Stimulated activated CD4-positive, alpha-beta T cell treated with anti-CD3 and anti-CD28 coated beads, Interleukin-15, amount 100 ng/mL, for 1 hour (primary cell): ENCODE measurements at places on chromosomes 16 and 17.

DNA sequence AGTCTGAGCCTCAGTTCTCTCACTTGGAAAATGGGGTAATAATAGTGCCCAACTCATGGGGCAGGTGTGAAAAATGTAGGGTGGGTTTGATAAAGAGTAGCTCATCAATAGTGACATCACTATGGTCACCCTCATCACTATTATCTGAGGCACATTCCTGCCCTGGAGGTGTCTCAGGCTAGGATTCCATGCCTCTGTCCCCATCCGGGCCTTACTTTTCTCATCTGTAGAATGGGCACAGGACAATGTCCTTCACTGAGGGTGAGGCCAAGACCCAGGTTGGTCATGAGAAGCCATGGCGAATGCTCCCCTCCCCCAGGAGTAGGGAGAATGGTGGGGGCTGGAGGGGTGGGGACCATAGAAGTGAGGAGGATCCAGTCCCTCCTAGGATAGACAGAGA, 30.5 kb downstream of the MYO15A start:
- DNase-seq = no peak

DNA sequence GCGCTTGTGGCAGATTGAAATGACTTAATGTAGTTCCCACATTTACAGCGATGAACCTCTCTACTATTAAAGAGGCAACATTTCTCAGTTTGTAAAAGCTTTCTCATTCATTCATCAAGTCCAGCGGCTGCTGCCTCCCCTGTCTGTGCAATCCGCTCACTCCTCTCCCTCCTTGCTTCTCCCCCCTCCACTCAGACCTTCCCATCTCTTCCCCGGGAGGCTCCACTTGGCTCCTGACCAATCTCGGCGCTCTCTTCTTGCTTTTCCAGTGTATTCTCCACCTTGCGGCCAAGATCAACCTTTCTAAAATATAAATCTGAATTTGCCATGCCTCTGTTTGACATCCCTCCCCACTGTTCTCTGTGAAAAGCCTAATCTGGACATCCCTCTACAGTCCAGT, 117.5 kb downstream of the ASIC2 start:
- no peak for DNase-seq

DNA sequence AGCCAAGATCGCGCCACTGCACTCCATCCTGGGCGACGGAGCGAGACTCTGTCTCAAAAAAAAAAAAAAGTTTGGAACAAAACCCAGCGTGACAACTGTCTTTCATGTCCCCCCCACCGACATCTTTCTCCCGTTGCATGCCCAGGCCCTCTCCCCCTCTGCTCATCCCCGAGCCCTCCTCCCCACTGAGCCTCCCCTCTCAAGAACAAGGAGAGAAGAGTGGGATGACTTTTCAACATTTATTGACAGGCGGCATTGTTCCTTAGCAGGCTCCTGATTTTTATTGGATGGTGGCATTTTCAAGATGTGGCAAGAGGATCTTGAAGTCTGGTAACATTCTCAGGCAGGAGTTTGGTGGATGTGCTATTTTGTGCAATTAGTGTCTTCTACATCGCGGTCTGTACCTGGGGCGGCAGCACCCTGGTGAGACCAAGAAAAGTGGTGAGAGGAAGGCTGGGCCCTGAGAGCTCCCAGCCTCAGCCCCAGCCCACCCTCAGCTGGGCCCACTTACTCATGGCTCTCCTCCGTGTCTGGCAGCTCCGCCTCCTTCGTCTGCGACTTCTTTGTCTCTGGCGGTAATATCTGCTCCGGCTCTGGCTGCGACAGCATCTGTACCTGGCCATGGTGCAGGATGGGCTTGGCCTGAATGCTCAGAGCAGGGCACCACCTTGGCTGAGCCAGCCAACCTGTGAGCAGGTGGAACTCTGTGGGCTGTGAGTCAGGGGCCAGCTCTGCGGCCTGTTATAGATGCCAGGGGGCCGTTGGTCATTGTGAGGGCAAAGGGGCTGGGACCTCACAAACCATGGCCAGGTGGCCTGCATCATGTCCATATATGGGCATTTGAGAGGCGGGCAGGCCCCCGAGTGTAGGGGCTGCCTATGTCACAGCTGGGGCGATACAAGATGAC, at the start of gene PRM1:
TSS of gene PRM1 (minus strand) at position 715 of the 907 bp plus-strand sequence. CDS start at position 623, 92 bp downstream.
- DNase-seq = no peak

DNA sequence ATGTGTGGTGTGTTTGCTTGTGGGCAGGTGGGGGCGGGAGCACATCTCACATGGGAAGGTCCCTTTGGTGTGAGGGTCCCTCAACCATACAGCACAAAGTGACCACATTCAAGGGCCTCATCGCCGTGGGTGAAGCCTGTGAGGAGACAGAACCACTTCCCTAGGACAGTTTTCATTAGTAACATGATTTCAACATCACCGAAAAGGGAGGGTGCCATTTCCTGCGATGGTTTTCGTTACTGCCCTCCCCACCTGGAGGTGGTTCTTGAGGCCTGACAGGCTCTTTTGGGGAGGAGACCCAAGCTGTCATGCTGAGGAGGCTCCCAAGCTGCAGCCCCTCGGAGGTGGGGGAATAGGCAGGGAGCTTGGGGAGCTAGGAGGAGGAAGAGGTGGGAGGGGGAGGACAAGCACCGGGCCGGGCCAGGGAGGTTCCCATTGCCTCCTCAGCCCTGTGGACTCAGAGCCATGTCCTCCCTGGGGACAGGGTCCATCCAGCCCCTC, 9.5 kb downstream of the CD300LB start:
- DNase-seq = no peak

GRCh38 chr16:11994143-11995119, 17.9 kb downstream of the SNX29 start:
- no peak for DNase-seq

DNA sequence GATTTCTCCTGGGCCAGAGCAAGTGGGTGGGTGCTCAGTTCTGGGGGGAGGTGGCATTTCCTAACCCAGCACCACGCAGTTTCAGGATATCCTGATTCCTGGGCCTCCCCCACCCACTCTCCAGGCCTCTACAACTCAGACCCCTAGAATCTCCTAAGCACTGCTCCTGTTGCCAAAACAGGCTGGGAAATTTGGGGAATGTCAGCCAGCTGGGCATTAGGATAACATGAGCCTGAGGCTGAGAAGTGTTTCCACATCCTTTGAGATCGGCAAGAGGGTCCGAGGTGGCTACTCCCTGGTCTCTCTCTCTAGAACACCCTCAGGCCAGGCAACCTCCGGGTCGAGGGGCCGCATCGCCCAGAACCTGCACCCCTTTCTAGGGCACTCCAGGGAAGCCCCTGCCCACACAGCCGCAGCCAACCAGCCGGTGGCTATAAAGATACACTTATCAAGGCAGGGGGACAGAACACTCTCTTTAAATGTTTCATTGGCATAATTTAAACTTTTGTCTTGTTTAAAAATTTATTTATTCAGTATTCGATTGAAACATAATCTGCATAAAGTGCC, 23.6 kb downstream of the TBC1D16 start:
- no peak for DNase-seq

DNA sequence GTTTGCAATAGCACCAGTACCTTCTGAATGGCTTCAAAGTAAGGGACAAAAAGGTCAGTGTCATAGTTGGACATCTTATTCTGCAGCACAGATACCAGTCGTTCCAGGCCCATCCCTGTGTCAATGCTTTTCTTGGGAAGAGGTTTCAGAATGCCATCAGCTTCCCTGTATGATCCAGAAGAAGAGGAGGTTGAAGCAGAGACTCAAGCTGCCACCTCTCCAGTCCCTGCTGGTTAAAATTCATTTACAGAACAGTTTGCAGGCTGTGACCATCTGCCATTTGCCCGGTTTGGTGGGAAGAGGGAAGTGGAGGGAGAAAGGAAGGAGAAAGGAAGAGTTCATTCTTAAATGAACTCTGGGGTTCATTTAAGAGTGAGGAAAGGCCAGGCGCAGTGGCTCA, 18.4 kb upstream of the EXOSC6 start:
- DNase-seq = no peak
